ENCODE measurements at places on chromosomes 7 and 10. TPM values are rescaled to one million over a fixed set of nuclear protein-coding genes. Genes with fewer than 3 reads are reported as not detected.

- peak; percentile 97 for DNase-seq
These were observed 23.7 kb upstream of the TIAL1 start for GRCh38 chr10:119620241-119621077.

DNA sequence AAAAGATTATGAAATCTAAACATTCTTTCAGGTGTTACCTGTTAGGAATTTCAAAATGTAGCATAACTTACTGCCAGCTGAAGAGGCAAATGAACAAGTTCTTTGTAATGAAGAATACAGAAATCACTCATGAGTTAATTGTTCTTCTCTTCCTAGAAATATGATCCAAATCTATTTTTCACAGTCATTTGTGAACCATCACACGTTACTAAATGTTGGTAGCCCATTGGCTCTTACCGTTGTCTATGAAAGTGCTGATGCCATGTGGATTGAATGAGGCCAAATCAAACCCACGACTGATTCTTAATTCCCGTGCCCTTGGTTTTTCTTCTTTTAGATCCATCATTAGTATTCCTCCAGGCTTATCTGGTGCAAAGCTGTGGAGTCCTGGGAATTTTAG is 15.9 kb upstream of the PON3 start:
- DNase-seq = no peak

ITGB8 gene
- 57.4 TPM for total RNA-seq

CALCR gene
- total RNA-seq = 0.39 TPM

- DNase-seq = no peak
These were observed 317.3 kb upstream of the SHH start for GRCh38 chr7:156129522-156129921.

SFRP5 gene
- total RNA-seq = 6.7 TPM

DNA sequence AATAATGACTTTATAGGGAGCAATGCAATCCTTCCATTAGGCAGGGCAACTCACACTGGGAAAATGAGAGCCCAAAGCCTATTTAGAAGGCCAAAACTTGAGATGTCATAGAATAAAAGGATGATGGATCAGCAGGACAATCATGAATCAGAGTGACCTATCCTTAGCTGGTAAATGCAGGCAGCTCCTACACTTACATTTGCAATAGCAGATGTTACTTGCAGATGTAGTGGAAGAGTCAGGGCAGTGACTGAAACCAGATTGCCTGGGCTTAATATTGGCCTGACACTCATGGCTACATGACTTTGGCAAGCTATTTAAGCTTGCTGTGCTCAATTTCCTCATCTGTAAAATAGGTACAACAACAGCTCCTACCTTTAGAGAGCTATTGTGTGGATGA is 98.7 kb downstream of the PRTFDC1 start:
- no peak for DNase-seq

LEP gene
- total RNA-seq = 0.10 TPM

DNA sequence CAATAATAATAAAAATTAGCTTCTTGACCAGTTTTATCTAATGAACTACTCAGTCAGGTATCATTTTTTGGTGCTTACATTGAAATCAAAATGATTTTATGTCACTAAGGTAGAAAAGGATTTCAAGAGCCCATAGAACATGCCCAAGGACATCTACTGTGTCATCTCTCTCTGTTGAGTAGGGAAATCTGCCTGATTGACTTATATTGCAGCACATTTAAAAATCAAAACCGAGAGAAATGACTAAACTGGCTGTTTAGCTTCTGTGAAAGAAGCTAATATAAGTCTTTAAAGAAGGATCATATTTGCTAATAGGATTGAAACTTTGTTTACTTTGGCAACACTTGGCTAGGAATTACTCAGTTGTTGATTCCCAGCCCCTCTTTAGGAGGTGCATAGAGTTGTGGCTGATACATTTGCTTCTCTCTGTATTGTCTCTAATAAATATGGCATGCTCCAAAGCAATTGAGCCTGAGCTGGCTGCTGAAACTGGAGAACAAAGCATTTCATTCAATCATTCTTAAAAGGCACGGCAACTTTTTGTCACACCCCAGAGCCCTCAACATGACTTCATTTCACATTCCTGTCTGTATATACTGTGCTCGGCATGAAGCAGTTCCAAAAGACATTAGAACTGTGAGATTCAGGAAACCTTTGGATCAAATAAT is 1096.9 kb upstream of the POT1 start:
- peak; percentile 5 for DNase-seq

GRCh38 chr7:17005271-17005670 is 123.5 kb upstream of the AGR3 start:
- DNase-seq = no peak
